ENCODE measurements at places on chromosomes 2 and 18.

DNA sequence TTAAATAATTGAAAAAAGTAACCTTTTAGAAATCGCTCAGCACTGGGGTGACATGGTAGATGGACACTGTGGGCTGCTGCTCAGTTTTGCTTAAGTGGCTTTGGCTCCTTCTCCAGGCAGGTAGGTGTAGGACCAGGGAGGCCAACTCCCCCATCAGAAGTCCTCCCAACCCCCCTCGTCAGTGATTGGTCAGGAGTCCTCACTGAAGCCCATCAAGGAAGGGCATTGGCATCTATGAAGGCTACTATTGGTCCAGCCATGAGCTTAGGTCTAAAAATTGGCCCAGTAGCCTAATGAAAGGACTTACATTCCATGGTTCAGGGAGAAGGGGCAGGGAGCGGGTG, 34.7 kb downstream of the ST3GAL5 start:
- no peak for DNase-seq

DNA sequence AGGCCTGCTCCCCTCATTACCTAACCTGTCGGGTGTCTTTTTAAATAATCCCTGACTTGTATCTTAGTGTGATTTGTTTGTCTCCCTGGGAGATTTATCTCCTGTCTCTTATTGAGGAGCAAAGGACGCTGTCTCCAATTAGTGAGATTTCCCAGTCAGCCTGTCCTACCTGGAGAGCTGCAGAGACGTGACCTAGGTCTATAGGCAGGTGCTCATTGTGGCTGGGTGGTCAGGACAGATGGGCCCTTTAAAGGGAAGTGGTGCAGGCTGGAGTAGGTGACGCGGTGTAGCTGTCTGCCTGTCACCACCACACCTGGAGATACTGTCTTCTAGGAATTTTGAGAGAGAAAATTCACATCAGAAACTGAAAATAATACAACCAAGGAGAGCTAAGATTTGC, 28.0 kb downstream of the PLB1 start:
- no peak for DNase-seq

GRCh38 chr2:1340141-1340512, 73.1 kb upstream of the TPO start:
- DNase-seq, result no peak

- no peak for DNase-seq
Observed at GRCh38 chr2:224930990-224931389, 111.3 kb downstream of the DOCK10 start.

- DNase-seq, result no peak
Observed at GRCh38 chr2:40432921-40433483, 18.9 kb downstream of the SLC8A1 start.

GRCh38 chr2:199851501-199851810, 464 bp upstream of the FTCDNL1 start:
- DNase-seq, result no peak

DNA sequence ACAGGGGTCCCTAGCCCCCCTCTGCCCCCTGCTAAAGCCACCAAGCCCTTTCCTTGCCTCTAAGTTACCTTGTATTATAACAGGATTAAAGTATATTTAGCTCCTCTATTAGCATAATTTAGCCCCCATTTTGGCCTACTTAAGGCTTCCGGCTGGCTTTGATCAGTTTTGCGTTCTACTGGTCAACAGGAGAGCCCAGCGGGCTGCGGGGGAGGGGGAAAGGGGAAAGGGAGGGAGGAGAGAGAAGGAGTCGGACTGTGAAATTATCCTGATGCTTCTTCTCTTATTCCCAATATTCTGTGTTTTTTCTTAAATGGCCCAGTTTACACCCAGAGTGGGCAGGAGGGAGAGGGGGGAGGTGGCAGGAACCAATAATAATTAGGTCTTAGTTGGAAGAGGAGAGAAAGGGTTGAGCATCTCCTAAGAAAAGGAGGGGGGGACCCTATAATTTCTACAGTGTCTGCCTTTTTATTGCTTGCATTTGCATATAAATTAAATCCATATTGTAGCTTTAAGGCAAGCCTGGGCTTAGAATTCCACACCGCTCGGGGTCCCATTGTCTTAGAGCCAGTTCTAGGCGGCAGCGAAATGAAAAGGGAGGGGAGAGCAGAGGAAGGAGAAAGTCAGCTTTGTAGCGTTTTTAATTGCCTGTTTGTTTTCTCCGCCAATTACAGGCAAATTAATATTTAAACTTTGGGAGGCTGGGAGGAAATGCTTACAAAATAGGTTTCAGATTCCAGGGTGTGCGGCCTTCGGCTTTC, 39.6 kb downstream of the EN1 start:
- DNase-seq, result no peak

DNA sequence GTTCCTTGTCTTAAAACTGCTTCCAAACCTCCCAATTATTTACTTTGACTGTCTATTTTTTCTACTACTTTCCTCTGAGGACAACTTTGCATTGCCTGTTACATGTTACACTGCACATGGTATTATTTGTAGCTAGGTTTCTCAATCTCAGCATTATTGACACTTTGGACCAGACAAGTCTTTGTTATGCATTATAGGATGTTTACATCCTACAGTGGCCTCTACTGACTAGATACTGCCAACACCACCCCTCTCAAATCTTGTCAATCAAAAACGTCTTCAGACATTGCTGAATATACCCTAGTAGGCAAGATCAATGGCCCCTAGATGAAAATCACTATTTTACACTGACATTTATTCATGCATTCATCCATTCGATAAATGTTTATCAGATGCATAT, 129.6 kb upstream of the DNAJC10 start:
- DNase-seq, result no peak

- DNase-seq, result no peak
Observed at GRCh38 chr2:121281107-121281506, 3.9 kb downstream of the TFCP2L1 start.

DNA sequence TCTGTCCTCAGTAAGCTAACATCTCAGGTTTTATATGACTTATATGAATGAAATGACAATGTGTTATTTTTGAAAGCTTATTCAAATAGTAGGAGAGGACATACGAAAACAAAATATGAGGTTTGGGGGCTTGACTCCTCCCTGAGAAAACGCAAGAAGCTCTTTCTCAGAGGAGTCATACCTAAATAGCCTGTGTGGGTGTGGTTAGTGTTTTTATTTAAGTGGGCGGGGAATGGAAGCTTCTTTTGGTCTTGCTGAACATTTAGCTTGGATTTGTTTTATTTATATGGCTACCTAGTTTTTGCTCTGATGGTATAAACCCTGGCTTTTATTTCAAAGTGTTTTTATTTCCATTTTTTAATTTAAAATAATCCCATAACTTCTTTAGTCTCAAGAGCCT, 72.1 kb upstream of the DSG1 start:
- DNase-seq, result no peak

DNA sequence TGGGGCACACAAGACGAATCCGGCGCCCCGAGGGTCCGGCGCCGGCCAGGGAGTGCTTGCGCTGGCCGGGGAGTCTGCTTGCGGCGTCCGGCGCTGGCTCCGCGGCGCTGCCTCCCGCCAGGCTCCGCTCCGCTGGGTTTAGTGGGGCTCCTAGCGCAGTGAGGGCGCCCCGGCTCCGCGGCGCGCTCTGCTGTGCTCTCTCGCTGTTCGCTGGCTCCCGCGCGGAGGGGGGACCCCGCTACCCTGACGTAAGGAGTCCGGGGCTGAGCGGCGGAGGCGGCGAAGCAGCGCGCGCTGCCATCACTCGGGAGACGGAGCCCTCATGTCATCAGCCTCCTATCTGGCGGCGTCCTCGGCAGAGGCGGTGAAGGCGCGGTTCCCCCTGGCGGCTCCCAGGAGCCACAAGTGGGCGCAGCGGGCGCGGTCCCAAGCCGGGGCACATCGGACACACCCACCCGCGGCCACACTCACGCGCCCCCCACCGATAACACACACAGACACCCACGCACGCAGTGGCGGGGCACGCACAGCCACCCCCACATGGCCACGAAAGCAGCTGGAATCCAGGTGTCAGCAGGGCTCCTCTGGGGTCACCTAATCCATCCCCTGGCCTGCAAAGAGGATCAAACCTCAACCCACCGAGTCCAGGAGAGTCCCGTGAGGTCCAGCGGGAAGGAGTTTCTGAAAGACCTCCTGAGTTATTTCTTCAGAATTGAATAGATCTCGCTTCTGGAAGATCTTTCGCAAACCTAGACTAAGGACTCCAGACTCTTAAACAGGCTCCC, at the start of gene C1QL2:
Gene C1QL2 (minus strand): TSS at position 189 of the 785 bp plus-strand sequence. CDS start 482 bp downstream, outside the sequence.
- no peak for DNase-seq

DNA sequence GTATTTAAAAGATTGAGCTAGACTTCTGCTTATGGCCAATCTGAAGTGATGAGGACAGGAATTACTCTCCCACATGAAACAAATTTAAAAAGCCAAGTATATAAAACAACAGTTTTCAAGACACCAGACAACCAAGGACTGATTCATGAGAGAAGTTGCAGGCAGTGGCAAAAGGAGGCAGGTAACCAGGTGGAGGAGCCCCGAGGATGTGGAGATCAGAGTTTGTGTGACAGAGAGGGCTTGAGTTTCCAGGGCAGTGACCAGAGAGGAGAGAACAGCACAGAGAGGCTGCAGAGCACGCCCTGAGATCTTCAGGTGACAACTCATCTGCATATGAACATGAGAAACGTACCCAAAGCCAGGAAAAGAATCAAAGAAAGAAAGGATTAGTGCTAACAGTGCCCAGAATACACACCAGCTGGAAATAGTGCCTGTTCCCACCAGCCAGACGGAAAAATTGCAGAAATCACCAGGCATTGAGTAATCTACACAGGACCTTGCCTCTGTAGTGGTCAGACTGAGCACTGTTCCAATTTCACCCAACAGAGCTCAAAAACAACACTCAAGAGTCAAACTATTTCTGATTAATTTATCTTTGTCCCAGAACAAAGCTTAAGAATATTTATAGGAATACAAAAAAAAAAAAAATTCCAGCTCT, 173.1 kb downstream of the SEPTIN10 start:
- DNase-seq, result no peak

GRCh38 chr18:57110290-57110689, 36.6 kb upstream of the BOD1L2 start:
- no peak for DNase-seq

GRCh38 chr18:9700261-9700796, 7.8 kb upstream of the RAB31 start:
- DNase-seq, result no peak

DNA sequence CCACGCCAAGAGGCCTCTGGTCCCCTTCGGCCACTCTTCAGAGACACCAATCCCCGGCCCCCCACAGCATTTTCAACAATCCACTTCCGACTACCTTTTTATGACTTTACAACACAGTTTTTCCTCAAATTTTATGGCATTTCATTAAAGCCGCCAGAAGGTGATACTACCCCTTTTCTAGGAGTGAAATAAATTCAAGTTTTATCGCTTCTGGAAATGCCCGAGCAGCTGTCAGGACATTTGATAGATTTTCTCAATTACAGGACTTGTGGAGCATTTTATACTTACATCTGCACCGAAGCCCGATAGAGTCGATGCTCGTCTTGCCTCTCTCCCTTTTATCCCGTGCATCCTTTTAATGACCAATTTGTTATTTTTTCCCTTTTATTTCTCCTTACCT, 108.1 kb upstream of the CREB1 start:
- no peak for DNase-seq

- DNase-seq, result no peak
Observed at GRCh38 chr2:126642031-126642430, 13.9 kb upstream of the GYPC start.

DNA sequence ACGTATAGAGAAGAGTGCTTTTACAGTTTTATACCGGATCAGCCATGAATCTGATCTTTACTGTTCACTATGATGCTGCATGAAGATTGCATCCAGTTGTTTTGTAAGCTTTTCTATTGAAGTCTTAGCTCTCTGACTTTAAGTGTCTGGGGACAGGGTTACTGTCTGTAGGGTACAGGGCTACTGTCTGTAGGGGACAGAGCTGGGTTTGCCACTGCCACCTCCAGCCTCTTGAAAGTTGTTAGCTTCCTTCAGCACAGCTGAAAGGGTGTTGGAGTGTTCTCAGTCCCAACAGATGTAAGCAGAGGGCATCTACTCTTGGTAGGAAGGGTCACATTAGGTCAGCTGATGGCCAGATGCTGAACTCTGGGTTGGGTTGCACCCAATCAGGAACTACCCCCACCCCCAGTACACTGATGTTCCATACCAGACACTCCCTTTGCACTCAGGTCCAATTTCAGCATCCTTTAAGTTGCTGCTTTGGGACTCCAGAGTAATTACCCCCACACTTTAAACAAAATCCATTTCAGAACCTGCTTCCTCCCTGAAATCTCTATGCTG, 58.0 kb downstream of the MYL12B start:
- DNase-seq, result no peak

- DNase-seq, result no peak
Observed at GRCh38 chr2:158809816-158810215, 14.7 kb downstream of the DAPL1 start.

GRCh38 chr2:98915751-98916358, 20.2 kb downstream of the CRACDL start:
- DNase-seq, result no peak

GRCh38 chr2:99576775-99577174, 87.0 kb upstream of the REV1 start:
- no peak for DNase-seq

DNA sequence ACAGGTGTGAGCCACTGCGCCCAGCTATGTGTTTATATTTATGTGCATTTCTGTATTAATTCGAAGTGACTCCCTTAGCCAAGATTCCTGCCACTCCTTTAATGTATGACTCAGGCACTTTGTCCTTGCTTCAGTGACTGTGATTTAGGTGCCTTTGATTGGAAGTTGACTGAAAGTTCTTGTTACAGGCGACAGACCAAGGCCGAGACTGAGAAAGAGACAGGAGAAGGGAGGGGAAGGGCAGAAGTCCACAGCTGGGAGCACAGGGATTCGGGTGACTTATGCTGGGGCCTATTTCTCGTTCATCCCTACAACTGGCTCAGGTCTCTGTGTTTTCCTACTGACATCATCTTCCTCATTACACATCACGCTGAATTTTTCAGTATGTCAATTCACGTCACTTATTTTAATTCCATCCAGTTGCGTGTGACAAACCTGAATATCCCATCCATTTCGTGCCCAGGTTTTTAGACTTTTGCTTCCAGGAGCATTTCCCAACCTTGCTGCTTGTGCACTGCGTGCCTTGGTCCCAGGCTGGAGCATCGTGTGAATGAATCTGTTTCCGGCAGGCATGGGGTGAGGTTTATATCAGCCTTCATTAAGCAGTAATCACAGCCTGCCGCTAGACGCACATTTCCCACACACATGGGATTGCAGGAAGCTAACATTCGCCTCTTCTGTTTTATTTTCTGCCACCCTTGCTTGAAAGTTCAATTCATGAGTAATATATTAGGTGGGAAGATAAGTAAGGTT, 42.4 kb downstream of the TMEM18 start:
- no peak for DNase-seq

GRCh38 chr2:18626256-18626668, 36.9 kb upstream of the NT5C1B start:
- DNase-seq, result no peak

- DNase-seq, result no peak
Observed at GRCh38 chr18:74631623-74632350, 34.1 kb downstream of the ZNF407 start.

All from activated naive CD4-positive, alpha-beta T cell treated with Interleukin-2 at 50 U/mL for 16 hours (primary cell).